Left lobe of liver (tissue), 2 donors: ENCODE measurements at places on chromosomes 13 and 19.

- no peak for DNase-seq
These were observed 217.0 kb downstream of the SPRY2 start for GRCh38 chr13:80123945-80124344.

DNA sequence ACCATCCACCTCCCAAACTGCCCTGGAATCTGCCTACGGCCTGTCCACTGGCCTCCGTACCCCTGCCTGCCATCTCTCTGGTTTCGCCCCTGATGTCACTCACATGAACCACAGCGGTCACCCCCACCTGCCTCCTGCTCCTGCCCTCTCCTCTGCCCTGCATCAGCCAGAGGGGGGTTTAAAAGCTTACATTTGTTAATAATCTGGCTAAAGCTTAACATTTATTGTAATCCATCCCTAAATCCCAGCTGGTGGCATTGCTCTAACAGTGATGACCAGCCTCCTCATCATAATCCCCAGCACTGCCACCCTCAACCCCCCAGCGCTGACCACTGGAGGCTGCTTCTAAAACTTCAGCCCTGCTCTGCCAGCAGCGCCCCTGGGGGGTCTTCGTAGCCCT is 38.9 kb downstream of the DNM2 start:
- DNase-seq: no peak

GRCh38 chr13:112795277-112795676 is 105.4 kb downstream of the ATP11A start:
- DNase-seq: no peak

DNA sequence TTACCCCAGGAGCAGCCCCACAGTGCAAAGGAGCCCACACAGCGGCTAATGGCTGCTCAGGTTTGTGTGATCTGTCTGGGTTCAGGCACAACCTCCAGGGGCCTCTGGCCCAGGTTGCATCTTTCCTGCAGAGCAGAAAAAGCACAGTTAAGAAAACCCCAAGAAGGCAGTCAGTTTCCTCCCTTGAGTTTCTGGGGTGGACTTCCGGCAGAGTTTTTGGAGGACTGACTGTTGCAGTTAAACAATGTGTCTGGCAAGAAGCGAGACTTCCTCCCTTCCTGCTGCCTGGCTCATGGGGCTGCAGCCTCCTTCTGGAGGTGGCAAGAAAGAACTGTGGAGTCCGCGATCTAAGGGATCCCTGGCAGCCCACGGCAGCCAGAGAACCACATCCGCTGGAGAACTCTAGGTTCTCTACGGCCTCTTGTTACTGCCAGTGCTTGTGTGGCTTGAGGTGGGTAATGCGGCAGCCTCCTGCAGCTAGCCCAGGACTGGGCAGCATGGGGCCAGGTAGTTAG is 114.4 kb downstream of the ZDHHC20 start:
- DNase-seq: no peak

DNA sequence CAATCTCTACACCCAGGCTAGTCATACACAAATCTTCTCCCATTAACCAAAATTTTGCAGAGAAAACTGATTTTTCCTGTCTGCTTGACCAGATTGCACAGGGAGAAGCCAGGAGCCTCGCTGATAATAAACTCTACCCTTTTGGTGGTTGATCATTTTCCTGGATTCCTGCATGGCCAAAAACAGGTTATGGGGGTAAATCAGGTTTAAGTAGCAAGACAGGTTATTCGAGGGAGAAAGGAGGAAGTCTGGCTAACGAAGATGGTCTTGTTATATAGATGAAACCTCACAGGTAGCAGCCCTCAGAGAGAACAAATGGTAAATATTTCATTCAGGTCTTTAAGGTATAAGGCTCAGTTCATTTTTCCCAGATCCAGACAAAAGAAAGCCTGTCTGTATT is 16.0 kb upstream of the CEACAM6 start:
- no peak for DNase-seq
